ENCODE measurements at places on chromosomes 5 and 9.
A peak's percentile ranks its signal among the peaks of the same experiment; 100 is the strongest.

DNA sequence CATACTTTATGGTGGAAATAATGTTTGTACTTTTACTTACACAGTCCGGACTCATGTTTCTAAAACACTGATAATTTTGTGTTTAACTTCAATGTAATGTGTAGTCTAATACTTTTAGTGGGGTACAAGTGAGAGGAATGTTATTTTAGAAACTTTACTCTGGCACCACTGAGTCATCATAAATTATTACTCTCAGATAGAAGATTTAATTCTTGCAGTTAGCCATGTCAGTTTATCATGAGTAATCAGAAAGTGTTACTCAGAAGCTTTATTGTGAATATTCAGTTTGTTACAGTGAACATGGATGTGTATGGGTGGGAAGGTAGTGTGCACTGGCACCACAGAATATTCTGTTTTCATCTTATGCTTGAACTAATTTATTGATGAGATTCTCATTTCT is 20.0 kb downstream of the OGN start:
- H3K4me1 ChIP-seq, result peaks cover 9% of the 10 kb centered on the region
- H3K36me3 ChIP-seq, result peaks cover 9% of the 10 kb centered on the region
- no peak for DNase-seq
- H3K27ac ChIP-seq, result no peak overlapping the region
- H3K4me3 ChIP-seq, result no peak overlapping the region

- peak; percentile 29 for DNase-seq
- no peaks in the 10 kb centered on the region for H3K27me3 ChIP-seq
Observed at GRCh38 chr5:126499853-126500342, 76.7 kb downstream of the GRAMD2B start.

DNA sequence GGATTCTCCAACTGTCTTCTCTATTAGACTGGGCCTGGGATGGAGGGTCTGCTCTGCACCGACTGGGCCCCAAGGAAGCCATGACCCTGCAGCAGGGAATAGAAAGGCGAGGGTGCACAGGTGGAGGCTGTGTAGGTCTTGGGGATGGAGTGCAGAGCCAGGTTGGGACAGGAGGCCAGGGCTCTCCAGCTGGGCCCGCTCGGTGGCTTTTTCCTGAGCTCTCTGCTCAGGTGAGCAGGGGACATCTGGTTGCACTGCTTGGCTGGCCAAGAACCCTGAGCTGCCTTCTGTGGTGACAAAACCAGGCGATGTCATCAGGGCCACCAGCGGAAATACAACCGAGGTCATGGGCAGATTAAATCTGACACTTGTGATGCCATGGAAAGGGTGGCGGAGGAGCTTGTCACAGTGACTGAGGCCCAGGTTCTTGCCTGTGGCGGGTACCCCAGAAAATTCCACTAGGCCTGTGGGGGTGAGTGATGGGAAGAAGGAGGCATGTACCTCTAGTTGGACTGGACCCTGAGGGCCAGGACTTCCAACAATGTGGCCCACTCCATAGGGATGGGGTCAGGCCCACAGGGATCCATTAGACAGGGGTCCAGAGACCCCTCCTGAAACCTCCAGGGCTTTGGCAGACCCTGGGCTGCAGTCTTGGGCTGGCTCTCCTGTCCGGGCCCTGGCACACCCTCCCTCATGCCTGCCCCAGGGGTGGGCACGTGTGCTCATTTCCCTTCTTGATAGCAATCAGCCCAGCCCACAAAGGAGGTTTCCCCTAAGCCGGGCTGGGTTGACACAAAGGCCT is 4.4 kb upstream of the IL3 start:
- DNase-seq, result peak; percentile 59
- no peaks in the 10 kb centered on the region for H3K36me3 ChIP-seq
- peak overlapping the region; percentile 40 for H3K27ac ChIP-seq
- peaks cover 30% of the 10 kb centered on the region for H3K4me1 ChIP-seq
- H3K4me3 ChIP-seq, result no peak overlapping the region
- H3K27me3 ChIP-seq, result no peaks in the 10 kb centered on the region

GRCh38 chr5:52830650-52831049 is 42.9 kb downstream of the ITGA1 start:
- no peak for DNase-seq
- H3K4me3 ChIP-seq, result no peak overlapping the region
- no peaks in the 10 kb centered on the region for H3K27me3 ChIP-seq
- peaks cover 3% of the 10 kb centered on the region for H3K36me3 ChIP-seq

DNA sequence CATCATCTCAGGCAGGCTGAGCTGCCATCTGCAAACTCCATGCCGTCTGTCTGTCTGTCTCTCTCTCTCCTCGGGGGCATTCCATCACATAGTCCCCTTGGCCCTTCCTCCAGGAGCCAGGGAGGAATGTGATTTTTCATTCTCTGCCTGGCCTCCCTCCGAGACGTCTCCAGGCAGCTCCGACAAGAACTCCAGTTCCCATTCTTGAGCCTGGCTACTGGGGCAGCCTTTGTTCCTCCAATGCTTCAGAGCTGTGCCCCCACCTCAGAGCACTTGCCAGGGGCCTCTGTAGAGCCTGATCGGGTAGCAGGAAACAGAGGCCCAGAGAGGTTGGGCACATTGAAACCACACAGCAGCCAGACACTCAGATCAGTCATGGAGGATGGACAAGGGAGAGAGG is 74.0 kb downstream of the COL27A1 start:
- no peaks in the 10 kb centered on the region for H3K4me1 ChIP-seq
- H3K4me3 ChIP-seq, result no peak overlapping the region
- no peak overlapping the region for H3K27ac ChIP-seq
- H3K27me3 ChIP-seq, result peaks cover 4% of the 10 kb centered on the region
- no peaks in the 10 kb centered on the region for H3K36me3 ChIP-seq

DNA sequence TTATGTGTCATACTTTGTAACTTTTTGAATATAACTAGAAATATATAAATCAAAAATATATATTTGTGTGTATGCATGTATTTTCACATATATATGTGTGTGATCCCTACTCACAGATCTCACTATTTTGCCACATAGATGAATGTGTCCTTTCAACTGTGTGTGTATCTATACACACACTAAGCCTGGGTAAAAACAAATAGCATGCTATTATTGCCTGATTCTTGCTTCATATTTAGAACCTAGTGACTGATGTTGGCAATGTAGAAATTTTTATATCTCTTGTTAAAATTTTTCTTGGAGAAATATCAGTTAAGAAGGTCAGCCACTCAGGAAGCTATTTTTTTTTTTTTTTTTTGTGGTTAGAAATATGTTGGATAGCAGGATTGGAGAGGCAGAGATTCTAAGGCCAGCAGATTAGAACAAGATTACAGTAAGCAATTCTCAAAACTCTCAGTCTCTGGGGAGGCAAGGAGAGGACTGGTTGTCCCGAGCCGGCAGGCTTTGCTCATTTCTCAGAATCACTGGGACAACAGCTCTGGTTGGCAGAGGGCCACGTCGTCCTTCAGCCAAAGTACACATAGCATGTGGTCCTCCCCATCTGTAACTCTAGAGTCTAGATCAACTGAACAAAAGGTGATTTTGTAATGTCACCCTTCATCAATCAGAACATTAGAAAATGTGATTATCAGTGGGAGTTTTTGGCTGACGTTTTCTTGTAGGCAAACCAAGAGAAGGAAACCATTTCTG is 19.7 kb downstream of the C6 start:
- no peaks in the 10 kb centered on the region for H3K4me1 ChIP-seq
- H3K27ac ChIP-seq, result no peak overlapping the region
- no peaks in the 10 kb centered on the region for H3K27me3 ChIP-seq
- DNase-seq, result no peak
- no peak overlapping the region for H3K4me3 ChIP-seq
- no peaks in the 10 kb centered on the region for H3K36me3 ChIP-seq

- peak; percentile 80 for DNase-seq
- peaks cover 2% of the 10 kb centered on the region for H3K4me1 ChIP-seq
- no peaks in the 10 kb centered on the region for H3K36me3 ChIP-seq
- H3K27me3 ChIP-seq, result peaks cover 4% of the 10 kb centered on the region
Observed at GRCh38 chr5:127313847-127314473, 23.4 kb downstream of the MEGF10 start.

GRCh38 chr9:23120630-23121029 is 674.0 kb downstream of the DMRTA1 start:
- no peak overlapping the region for H3K27ac ChIP-seq
- no peaks in the 10 kb centered on the region for H3K36me3 ChIP-seq
- H3K4me3 ChIP-seq, result no peak overlapping the region

DNA sequence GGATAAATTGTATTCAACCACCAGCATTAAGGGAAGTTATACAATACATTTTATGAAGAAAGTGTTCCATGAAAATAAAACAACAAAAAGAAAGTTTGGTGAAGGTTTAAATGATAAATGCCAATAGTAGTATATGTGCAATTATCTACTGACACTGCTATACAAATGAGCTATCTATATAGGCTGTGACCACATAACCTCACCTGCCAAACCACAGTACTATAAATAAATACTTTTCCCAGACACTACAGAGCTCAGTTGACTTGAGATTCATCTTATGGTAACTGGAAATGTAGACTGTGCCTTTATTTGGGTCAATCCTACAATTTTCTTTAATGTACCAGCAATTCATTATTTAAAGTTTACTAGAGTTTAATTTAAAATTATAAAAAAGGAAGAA is 81.0 kb upstream of the CCDC152 start:
- no peaks in the 10 kb centered on the region for H3K36me3 ChIP-seq
- no peaks in the 10 kb centered on the region for H3K4me1 ChIP-seq
- peaks cover 1% of the 10 kb centered on the region for H3K27me3 ChIP-seq
- no peak overlapping the region for H3K27ac ChIP-seq
- DNase-seq, result no peak

GRCh38 chr5:102753889-102754766 is 977 bp upstream of the PAM start:
- H3K36me3 ChIP-seq, result peaks cover 16% of the 10 kb centered on the region
- H3K4me1 ChIP-seq, result peaks cover 43% of the 10 kb centered on the region
- DNase-seq, result peak; percentile 28
- peaks cover 8% of the 10 kb centered on the region for H3K27me3 ChIP-seq
- peak overlapping the region; percentile 99 for H3K4me3 ChIP-seq

DNA sequence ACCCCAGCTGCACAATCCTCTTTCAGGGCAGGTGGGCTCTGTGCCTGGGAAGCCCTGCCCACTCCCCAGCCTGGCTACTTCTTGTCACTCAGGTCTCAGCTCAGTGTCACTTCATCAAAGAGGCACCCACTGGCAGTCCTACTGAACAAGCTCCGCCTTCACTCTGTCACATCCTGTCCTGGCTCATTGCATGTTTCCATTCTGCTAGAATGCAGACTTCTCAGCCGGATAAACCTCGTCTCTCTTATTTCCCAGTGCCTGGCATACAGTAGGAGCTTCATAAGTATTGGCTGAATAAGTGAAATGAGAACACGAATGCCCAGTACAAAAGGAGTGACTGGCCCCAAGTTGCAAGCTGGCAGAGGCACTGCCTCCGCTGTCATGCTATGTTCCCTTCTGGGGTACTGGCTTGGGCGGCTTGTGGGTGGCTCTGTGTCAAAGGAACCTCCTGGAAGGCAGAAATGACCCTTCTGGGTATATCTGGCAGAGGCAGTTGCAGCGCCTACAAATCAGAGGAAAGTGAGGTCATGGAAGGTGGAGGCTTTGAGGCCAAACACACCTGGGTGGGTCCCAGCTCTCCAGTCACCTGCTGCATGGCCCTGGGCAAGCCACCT is 98.3 kb upstream of the PHYKPL start:
- peak; percentile 52 for DNase-seq
- no peak overlapping the region for H3K4me3 ChIP-seq
- H3K36me3 ChIP-seq, result no peaks in the 10 kb centered on the region
- peaks cover 5% of the 10 kb centered on the region for H3K4me1 ChIP-seq
- H3K27me3 ChIP-seq, result peaks cover 1% of the 10 kb centered on the region
- H3K27ac ChIP-seq, result peak overlapping the region; percentile 60

- H3K27me3 ChIP-seq, result no peaks in the 10 kb centered on the region
- H3K36me3 ChIP-seq, result no peaks in the 10 kb centered on the region
- no peak for DNase-seq
- no peak overlapping the region for H3K4me3 ChIP-seq
- peaks cover 27% of the 10 kb centered on the region for H3K4me1 ChIP-seq
Observed at GRCh38 chr5:80097451-80097850, 62.3 kb downstream of the THBS4 start.

GRCh38 chr5:175325681-175326080 is 118.3 kb downstream of the DRD1 start:
- H3K36me3 ChIP-seq, result no peaks in the 10 kb centered on the region
- H3K27me3 ChIP-seq, result peaks cover 6% of the 10 kb centered on the region
- no peak overlapping the region for H3K27ac ChIP-seq
- no peaks in the 10 kb centered on the region for H3K4me1 ChIP-seq
- no peak overlapping the region for H3K4me3 ChIP-seq

GRCh38 chr5:172678902-172679301 is 37.8 kb downstream of the NEURL1B start:
- no peak for DNase-seq
- no peak overlapping the region for H3K4me3 ChIP-seq
- peaks cover 2% of the 10 kb centered on the region for H3K36me3 ChIP-seq

- no peak for DNase-seq
- H3K4me3 ChIP-seq, result no peak overlapping the region
- no peaks in the 10 kb centered on the region for H3K4me1 ChIP-seq
Observed at GRCh38 chr5:2876183-2876582, 124.7 kb upstream of the IRX2 start.

DNA sequence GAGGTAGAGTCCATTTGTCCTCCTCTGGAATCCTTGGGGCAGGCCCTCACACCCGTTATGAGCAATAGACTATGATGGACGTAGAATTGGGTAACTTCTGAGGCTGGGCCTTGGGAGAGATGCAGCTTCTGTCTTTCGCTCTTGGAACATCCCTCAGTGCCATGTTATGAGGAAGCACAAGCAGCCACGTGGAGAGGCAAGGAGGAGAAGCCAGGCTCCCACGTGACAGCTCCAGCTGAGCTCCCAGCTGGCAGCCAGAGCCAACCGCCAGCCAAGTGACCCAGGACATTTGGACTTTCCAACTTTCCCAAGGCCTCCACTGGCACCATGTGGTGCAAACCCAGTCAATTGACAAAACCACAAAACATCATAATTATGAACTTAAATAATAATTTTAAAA is 43.0 kb upstream of the BOD1 start:
- peaks cover 7% of the 10 kb centered on the region for H3K27me3 ChIP-seq
- H3K27ac ChIP-seq, result no peak overlapping the region
- H3K36me3 ChIP-seq, result no peaks in the 10 kb centered on the region
- H3K4me3 ChIP-seq, result no peak overlapping the region
- DNase-seq, result no peak

DNA sequence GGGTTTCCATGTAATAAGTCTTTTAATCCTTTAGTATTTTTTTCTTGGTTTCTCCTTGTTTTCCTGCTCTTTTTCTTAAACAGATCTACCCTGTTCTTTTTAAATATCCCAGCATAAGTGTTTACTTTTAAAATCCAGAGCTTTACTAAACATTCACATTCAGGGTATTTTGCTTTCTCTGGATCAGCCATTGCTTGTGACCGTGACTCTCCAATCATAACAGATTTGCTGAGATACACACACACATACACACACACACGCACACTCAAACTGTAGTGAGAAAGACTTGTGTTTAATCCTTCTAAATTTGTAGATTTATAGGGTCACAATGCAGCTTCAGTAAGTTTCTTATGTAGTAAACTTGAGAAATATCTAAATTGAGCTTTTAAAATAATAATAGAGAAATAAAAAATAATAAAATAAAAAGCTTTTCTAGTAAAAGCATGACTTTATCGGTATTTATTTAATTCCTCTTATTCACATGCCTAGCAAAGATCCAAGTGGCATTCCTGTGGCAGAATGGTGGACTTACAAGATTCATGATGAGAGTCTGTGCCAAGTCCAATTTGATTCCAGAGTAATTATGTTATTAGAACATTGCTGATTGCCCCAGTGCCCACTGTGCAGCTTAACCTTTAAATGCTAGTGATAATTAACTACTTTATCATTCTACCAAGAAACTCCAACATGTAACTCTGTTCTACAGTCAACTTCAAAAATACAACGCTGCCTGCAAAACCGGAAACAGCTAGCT is 129.0 kb downstream of the TLE4 start:
- H3K4me1 ChIP-seq, result peaks cover 29% of the 10 kb centered on the region
- peaks cover 10% of the 10 kb centered on the region for H3K36me3 ChIP-seq
- H3K4me3 ChIP-seq, result no peak overlapping the region
- no peak overlapping the region for H3K27ac ChIP-seq
